ENCODE measurements at places on chromosomes 11 and 22.
A peak's percentile ranks its signal among the peaks of the same experiment; 100 is the strongest.

DNA sequence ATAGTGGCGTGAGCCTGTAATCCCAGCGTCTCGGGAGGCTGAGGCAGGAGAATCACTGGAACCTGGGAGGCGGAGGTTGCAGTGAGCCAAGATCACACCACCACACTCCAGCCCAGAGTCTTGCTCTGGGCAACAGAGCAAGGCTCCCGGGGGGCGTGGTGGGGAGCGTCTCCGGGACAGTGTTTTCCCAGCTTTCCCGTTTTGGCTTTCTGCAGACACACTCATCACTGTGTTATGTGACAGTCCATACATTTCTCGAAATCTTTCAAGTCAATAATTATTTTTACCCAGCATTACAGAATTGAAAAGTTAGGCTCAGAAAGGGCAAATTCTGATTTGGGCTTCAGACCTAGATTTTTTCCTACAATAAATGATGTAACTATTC, 31.7 kb downstream of the NEAT1 start:
- peak; percentile 65 for DNase-seq

DNA sequence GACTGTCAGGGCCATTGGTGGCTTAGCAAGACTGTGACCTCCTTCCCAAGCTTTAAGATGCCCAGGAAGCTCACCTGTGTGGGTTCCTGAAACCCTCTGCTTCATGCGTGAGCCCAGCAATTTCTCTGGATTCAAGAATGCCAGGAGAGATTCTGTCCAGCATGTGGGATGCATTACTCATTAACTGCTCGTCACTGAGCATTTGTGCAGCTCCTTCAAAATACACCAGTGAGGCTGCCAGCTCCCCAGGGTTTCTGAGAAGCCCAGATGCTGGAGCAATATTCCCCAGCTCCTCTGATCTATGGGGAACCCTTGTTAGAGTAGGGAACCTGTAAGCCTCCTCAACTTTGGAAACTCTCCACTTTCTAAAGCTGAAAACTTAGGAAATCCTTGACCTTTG, 126.5 kb downstream of the CHST1 start:
- no peak for DNase-seq

- DNase-seq = no peak
Measured at GRCh38 chr22:22935546-22936157, 48.0 kb downstream of the IGLL5 start.

DNA sequence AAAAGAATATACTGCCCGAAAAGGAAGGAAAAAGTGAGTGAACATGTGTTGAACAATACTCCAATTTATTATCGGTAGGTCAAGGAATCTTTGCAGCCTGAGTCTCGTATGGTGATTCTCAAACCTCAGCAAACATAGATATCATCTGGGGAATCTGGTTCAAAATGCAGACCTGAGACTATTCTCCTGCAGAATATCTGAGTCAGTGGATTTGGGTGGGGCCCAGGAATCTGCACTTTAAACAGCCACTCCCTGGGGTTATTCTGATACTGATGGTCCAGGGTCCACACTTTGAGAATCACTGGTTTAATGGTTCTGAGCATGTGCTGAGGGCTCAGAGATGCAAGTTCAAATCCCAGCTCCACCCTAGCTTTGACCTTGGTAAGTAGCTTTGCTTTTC, 53.6 kb upstream of the GRK3 start:
- no peak for DNase-seq

DNA sequence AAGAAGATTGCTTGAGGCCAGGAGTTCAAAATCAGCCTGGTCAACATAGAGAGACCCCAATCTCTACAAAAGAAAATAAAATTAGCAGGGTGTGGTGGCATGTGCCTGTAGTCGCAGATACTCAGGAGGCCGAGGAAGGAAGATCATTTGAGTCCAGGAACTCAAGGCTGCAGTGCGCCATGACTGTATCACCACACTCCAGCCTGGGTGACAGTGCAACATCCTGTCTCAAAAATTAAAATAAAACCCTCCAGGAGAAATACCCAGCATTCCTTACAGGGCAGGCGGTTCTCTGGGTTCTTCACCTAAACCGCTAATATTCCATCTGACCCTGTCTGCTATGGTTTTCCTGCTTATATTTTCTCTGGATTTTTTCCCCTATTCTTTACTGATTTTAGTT, 13.5 kb downstream of the TCF20 start:
- DNase-seq = no peak

GRCh38 chr22:39383841-39384625, 15.5 kb upstream of the TAB1 start:
- no peak for DNase-seq
